Activated T-cell treated with anti-CD3 and anti-CD28 coated beads for 1 hour (primary cell): ENCODE measurements at places on chromosomes 5 and 9.

GRCh38 chr9:116646661-116647514, 40.2 kb upstream of the TRIM32 start:
- no peak for DNase-seq

- DNase-seq: no peak
Measured at GRCh38 chr9:18907927-18908625, 124.9 kb downstream of the SAXO1 start.

DNA sequence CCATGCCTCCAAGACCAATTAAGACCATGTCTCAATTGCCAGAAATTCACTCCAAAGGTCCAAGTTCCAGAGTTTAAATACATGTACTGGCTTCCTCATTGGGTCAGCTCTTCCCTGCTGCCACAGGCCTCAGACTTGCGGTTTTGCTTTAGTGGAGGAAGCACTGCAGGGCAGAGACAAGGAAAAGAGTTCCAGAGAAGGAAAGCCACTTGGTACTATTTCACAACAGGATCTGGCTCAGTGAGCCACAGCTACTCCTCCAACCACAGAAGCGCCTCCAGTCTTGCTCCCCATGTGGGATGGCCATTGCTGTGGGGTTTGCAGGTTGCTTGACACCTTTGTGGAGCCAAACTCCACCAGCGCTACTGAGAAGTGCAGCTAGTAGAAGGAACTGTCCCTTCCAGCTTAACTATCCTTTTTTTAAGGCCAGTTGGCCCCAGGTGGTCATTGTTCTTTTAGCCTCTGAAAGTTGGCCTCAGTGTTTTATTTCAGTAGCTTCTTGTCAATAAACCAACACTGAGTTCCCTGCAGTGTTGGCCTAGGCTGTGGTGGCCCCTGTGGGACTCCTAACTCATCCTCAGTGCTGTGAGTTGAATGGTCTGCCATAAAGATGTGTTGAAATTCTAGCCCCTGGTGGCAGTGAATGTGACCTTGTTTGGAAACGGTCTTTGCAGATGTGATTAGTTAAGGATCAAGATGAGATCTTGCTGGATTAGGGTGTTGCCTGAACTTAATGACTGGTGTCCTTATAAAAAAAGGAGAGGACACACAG, 93.7 kb upstream of the DAP start:
- no peak for DNase-seq

- no peak for DNase-seq
Measured at GRCh38 chr5:175392236-175392635, 51.7 kb downstream of the DRD1 start.

DNA sequence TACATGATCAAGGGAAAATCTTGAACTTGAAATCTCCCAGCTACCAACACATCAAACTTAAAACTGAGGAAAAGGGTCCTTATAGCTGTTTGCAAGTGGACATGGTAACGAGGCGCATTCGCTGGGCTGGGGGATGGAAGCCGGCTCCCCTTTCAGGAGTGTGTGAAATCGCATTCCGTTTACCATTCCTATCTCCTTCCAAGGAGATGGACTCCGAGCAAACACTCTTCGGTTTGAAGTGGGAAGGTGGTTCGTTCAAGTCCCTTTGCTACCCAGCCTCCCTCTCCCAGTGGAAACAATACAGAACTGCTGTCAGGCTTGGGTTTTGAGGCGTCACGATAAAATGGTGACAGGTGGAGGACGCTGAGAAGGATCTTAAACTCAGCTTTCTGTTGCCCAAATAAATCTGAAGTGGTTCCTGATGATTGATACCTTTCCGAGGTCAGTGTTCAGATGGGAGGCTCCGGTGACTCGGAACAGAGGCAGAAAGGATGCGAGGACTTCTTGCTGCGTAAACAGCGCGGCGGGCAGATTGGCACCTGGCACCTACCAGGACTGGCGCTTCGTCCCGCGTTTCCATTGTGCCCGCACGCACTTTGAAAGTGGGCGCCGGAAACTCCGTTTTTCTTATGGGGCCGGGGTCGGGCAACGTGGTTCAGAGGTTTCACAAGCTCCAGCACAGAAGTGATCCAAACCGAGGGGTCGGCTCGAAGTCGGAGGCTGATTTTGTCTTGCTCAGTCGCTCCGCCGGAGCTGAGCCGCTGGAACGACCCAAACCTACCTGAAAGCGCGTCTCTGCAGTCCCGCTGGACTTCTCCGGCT, 7.0 kb downstream of the MSX2 start:
- DNase-seq: no peak
